T1000 (cell line): ENCODE measurements at places on chromosomes 12 and 14.

- no peak for DNase-seq
These were observed 7.9 kb downstream of the ATF7 start for GRCh38 chr12:53618275-53618674.

DNA sequence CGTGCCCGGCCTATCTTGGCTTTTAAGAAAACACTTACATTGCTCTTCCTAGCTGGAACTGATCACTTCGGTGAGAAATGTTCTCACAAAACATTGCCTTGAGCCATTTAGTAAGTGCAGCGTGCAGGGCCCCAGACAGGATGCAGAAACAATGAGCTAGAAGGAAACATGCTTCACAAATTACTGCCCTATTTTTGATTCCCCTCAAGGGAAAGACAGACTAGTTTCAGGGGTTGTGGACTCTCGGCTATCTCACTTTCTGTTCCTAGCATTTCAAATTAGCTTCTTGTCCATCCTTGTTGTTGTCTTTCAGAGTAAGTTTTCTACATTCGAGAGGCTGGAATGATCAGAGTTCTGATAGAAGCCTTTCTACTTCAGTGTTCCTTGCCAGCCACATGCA is 21.6 kb downstream of the TGFB3 start:
- DNase-seq, result no peak

DNA sequence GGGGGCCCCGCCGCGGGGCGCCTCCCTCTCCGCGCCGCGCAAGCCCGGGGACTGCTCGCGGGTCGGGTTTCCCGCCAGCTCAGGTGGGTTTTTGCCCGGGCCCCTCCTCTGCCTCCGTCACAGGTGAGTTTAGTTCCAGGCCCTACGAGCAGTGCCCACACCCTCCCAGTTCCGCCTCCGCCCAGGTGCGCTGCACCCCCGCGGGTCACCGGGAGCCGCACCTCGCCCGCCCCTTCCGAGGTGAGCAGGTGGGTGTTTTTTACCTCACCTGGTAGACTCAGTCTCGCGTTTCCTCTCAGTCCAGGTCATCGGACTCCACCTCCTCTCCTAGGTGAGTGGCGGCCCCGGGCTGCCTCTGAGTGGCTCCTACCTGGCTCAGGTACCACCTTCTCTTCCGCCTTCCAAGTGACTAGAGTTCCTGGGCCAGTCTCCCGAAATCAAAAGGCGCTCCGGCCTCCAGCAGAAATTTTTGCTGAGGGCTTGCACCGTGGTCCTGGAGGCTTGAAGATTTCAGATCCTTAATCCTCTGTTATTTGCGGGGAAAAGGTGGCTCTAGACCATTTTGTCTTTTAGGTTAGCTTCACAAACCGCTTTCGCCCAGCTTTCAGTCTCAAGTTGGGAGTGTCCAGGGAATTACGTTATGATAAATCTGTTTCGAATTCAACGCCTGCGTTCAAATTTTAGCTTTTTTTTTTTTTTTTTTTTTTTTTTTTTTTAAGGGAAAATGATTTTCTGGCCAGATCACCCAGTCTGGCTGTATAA is at the start of gene TMEM30B:
Gene TMEM30B, minus strand, starts transcription at position 153 of the 762 bp plus-strand sequence. CDS start 191 bp downstream, outside the sequence.
- DNase-seq, result no peak

GRCh38 chr12:110657747-110658146 is 31.2 kb downstream of the HVCN1 start:
- DNase-seq, result no peak

DNA sequence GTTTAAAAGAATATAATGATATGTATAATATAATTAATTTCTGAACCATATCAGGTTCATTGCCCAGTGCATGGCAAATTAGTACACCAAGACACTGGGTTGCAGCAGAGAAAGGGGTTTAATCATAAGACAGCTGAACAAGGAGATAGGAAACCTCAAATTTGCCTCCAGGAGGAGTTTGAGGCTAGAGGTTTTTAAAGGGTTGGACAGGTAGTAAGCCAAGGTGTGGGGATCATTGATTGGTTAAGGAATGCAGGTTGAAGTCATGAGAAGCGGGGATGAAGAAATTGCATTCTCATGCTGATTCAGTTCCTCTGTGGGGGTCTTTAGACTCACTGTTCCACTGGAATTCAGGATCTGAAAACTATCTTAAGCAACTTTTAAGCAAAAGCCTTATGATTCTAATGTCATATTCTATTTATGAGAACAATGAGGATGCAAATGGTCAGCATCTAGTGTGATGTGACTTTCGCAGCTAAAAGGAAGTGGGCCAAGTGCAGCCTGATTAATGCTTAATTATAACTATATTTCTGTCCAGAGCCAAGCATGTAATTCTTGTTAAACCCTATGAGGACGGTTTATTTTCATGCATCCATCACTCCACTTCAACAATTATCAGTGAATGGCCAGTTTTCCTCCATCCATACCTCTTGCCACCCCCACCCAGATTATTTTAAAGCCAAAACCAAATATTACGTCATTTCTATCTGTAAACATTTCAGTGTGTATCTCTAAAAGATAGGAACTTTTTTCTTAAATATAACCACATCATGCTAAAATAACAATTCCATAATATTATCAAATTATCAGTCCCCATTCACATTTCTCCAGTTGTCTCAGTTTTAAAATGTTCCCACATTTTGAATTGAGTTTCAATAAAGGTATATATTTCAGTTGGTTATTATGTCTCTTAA is 14.9 kb downstream of the RNF212B start:
- no peak for DNase-seq

DNA sequence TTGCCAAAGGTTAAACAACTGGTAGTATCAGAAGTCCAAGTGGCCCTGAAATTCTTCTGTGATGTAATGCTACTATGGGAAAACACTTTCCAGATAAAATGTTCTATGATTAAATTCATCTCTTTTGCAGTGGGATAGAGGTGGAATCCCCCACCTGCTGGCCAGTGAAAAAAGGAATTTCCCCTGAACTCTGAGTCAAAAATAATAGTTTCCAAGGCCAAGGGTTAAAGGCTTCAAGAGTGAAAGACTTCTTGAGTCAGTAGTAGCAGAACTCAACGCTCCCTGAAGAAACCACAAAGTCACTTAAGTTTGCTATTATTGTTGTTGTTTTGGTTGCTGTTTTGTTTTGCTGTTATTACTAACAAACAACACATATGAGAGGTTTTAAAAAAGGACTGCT is 330.8 kb downstream of the SOX5 start:
- DNase-seq, result no peak
